Cardiac muscle cell (in vitro differentiated cells and primary cell): ENCODE measurements at places on chromosomes 12 and 14. TPM values are rescaled to one million over a fixed set of nuclear protein-coding genes. Genes with fewer than 3 reads are reported as not detected.

AHNAK2 gene
- total RNA-seq = 59.3 and 78.0 TPM in 2 replicates

DNA sequence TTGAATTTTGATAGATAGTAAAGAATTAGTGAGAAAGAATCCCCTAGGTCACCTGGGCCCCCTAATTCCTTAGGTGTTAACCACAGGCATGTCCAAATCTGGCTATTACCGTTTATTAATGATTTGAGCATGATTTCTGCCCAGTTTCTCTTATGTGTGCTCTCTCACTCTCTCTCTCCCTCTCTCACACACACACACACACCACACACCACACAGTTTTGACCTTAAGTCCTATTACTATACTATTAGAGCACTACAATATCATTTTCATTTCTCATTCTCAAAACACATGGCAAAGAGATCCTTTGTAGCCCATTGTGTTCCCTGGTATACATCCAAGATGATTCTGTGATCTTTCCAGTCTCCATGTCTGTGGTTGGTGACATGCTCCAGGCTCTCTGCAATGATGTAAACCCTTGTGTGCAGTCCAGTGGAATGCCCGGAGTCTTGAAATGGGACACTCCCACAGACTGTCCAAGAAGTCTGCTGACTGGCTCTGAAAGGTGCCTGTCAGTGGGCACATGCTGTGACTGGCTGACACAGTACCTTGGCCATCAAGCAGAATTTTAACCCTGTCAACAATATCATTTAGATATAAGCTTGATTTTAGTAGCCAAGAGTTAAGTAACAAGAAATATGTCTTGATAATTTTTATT lies 96.2 kb downstream of the FIGNL2 start:
- H3K36me3 ChIP-seq = no peaks in the 10 kb centered on the region
- H3K27me3 ChIP-seq = no peaks in the 10 kb centered on the region
- no peaks in the 10 kb centered on the region for H3K4me1 ChIP-seq

NPFF gene
- not detected in 2 replicates for total RNA-seq

GRCh38 chr14:74105381-74105780 lies 20.6 kb downstream of the LIN52 start:
- DNase-seq = no peak
- H3K27me3 ChIP-seq = no peaks in the 10 kb centered on the region
- peaks cover 2% of the 10 kb centered on the region for H3K36me3 ChIP-seq
- H3K4me3 ChIP-seq = no peak overlapping the region
- H3K27ac ChIP-seq = no peak overlapping the region

- no peak overlapping the region for H3K4me3 ChIP-seq
- DNase-seq = no peak
- no peaks in the 10 kb centered on the region for H3K36me3 ChIP-seq
- H3K4me1 ChIP-seq = peaks cover 4% of the 10 kb centered on the region
- no peaks in the 10 kb centered on the region for H3K27me3 ChIP-seq
These were observed 406.9 kb upstream of the SOX5 start for GRCh38 chr12:24356240-24356804.

MANSC4 gene
- total RNA-seq = not detected in 2 replicates

DNA sequence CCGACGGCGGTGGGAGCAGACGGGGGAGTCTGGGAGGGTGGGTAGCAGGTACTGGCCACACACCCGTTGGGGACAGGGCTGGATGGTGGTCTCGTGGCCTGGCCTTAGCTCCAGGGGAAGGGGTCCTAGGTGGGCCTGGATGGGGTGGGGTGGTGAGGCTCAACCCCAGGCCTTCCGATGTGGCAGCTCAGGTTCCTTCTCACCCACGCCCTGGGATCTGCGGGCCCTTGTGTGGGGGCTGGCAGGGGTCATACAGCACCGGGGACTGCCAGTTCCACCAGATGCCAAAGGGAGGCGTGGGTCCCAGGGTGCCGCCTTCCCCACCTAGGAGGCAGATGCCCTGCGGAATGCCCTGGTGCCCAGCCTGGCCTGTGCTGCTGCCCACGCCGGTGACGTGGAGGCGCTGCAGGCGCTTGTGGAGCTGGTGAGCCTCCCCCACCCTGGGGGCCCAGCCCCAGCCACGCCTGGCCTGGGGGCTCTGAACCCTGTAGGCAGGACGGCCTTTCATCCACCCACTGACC lies 21.0 kb downstream of the ASPG start:
- H3K27me3 ChIP-seq = no peaks in the 10 kb centered on the region
- H3K36me3 ChIP-seq = no peaks in the 10 kb centered on the region
- no peak overlapping the region for H3K4me3 ChIP-seq
- no peaks in the 10 kb centered on the region for H3K4me1 ChIP-seq
- H3K27ac ChIP-seq = no peak overlapping the region
- DNase-seq = no peak

DNA sequence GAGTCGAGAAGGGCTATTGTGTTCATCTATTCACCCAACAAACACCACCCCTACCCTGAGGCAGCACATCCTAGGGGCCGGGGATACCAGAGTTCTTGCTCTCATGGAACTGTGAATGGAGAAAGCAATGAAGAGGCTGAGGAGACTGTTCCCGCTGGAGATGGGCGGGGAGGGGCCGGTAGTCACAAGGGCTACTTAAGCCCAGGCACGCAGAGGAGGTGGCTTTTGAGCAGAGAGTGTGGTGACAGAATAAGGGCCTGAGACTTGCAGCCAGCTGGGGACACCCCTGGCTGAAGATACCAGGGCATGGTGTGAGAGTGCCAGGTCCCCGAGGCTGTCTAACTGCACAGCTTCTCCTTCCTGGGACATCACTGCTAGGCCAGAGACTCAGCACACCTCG lies 114.1 kb upstream of the EVL start:
- H3K4me1 ChIP-seq = no peaks in the 10 kb centered on the region
- no peak for DNase-seq
- H3K4me3 ChIP-seq = no peak overlapping the region
- no peak overlapping the region for H3K27ac ChIP-seq
- peaks cover 6% of the 10 kb centered on the region for H3K27me3 ChIP-seq
- H3K36me3 ChIP-seq = no peaks in the 10 kb centered on the region

GRCh38 chr12:20099395-20100183 lies 268.7 kb upstream of the PDE3A start:
- DNase-seq = no peak
- H3K36me3 ChIP-seq = no peaks in the 10 kb centered on the region
- no peaks in the 10 kb centered on the region for H3K27me3 ChIP-seq
- H3K27ac ChIP-seq = no peak overlapping the region
- no peak overlapping the region for H3K4me3 ChIP-seq

DNA sequence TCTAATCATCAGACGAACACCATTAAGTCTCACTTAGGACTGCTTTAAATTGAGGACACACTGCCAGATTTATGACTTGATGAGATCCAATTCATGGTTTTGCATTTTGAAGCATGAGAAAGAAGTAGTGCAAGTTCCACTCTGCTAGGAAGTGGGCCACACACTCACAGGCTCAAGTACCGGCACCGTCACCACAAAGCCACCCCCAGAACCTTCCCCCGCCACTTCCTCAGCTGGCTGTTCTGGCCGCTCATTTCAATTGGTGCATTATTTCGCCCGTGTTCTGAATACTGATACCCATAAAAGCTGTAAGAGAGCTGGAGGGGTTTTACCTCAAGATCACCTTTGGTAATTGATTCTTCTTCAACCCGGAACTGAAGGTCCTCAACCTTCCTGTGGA lies 70.1 kb downstream of the CLIP1 start:
- no peaks in the 10 kb centered on the region for H3K27me3 ChIP-seq
- no peak for DNase-seq
- H3K4me1 ChIP-seq = no peaks in the 10 kb centered on the region
- H3K27ac ChIP-seq = no peak overlapping the region

SIX1 gene
- total RNA-seq = 0.12 and 1.8 TPM in 2 replicates

GPR84 gene
- 0.09 TPM in 1 of 2 replicates, not detected in the other for total RNA-seq
